ENCODE measurements at places on chromosomes 2 and 18.

GRCh38 chr2:72134408-72134996, 13.2 kb downstream of the CYP26B1 start:
- no peak for DNase-seq

GRCh38 chr2:175880-176820, 87.7 kb downstream of the SH3YL1 start:
- DNase-seq, result no peak

- peak; percentile 35 for DNase-seq
Measured at GRCh38 chr2:43877782-43878464, 39.2 kb downstream of the ABCG8 start.

GRCh38 chr18:79897940-79898625, 53.4 kb downstream of the SLC66A2 start:
- no peak for DNase-seq
